ENCODE measurements at places on chromosomes 4 and X. TPM values are rescaled to one million over a fixed set of nuclear protein-coding genes. Genes with fewer than 3 reads are reported as not detected.

GAB3 gene
- total RNA-seq: 0.50 TPM

SCD5 gene
- total RNA-seq: 1.5 TPM

IL21 gene
- not detected for total RNA-seq

NWD2 gene
- not detected for total RNA-seq

MSANTD1 gene
- 1.0 TPM for total RNA-seq

GRCh38 chr4:19721587-19721986, 530.1 kb upstream of the SLIT2 start:
- no peak for DNase-seq

DNA sequence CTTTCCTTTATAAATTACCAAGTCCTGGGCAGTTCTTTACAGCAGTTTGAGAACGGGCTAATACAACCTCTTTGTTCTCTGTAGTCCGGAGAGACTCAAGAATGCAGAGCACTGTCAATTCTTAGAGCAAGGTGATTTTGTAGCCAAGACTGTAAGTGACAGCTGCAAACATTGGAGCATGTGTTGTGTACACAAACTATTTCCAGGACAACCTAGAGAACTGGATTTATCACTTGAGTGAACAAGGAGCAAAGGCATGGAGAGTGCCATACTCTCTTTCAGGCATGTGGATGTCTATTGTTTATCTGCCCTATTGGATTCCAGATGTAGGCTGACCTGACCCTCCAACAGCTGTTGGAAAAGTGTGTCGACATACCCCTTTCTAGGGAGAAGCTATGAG, 153.9 kb downstream of the SPANXN3 start:
- DNase-seq: no peak

- no peak for DNase-seq
Measured at GRCh38 chr4:112451831-112452230, 64.1 kb downstream of the NEUROG2 start.

DNA sequence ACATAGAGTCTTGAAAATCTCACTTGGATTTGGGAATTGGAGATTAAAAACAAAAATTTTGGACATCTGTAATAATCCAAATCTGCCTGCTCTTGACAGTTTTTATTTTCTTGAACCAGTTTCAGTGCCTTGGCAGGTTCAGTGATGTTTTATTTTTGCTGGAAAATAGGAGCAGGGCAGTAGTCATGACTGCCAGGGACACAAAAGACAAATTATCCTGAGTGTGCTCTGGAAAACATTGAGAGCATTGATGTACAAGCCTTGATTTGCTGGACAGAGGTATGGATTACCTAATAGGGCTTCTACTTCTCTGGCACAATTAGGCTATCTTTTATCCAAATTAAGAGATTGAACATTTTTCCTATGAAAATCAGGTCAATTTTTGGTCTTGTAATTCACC, 123.4 kb upstream of the SFRP2 start:
- no peak for DNase-seq

DNA sequence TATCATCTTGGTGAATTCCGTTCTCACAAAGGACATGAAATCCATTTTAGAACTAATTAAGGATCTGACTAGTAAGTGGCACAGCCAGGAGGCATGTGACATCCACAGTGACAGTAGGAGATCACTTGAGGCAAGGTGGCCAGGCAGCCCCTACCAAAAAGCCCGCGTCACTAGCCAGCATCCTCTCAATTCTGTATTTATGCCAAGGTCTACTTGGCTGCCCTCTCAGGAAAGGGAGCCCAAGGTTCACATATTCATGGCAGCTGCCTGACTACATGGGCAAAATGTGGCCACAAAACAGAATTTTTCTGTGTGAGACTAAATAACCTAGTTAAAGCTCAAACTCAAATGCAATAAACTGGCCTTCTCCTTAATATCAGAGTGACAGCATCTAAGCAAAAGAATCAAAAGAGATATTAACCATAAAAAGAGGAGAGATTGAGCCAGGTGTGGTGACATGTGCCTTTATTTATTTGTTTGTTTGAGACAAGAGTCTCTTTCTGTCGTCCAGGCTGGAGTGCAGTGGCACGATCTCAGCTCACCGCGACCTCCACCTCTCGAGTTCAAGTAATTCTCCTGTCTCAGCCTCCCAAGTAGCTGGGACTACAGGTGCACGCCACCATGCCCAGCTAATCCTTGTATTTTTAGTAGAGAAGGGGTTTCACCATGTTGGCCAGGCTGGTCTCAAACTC, 51.5 kb downstream of the SLC9A7 start:
- no peak for DNase-seq

DNA sequence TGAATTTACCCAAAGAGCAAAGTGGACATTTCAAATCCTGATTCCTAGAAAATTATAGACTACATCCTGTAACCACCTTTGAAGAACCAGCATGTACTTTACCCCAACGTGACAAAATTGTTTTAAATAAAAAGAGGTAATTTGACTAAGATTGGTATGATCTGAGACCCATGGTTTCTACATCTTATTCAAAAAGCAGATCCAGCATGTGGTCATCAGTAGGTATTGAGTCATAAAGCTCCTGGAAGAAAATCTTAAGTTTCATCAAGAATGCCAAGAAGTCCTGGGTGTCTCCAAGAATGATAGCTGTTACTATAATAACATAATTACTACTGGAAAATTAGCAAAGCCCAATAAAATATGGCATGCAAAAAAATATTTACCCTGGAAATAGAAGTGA, 61.8 kb downstream of the NFKB1 start:
- no peak for DNase-seq

- DNase-seq: no peak
Measured at GRCh38 chr4:53089936-53090729, 228.0 kb downstream of the RASL11B start.

DNA sequence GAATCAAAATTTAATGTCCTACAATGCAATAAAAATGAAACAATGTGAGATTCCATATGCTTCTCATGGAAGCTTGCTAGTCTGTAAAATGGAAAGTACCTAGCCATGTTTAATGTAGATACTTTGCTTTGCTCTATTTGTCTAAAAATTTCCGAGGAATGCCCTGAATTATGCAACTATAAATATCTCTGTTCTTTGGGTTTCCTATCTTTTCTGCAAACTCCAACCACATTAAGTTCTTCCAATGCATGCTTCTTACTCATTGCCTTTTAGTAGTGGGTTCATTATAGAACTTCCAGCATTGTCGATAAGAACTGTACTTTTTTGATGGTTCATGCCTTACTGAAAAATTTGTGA, 178.3 kb downstream of the RASL11B start:
- no peak for DNase-seq

DNA sequence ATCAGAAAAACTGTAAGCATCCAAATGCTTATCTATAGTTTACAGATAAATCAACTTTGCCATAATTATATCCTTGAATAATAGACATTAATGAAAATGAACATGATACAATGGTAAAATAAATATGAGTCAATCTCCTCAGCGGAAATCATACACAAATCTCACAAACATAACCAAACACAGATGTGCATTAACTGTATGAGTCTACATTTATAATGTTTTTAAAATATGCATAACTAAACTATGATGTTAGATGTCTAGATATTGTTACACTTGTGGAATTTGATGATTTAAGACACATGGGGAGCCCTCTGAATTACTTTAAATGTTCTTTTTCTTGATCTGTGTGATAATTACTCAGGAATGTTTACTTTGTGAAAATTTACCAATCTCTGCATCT, 951.2 kb downstream of the TECRL start:
- DNase-seq: no peak

GRCh38 chr4:180828455-180829018, 1414.7 kb upstream of the TENM3 start:
- DNase-seq: peak; percentile 67

- DNase-seq: no peak
Measured at GRCh38 chrX:14380044-14380443, 149.3 kb upstream of the GLRA2 start.

- peak; percentile 57 for DNase-seq
Measured at GRCh38 chr4:186676531-186677161, 47.0 kb downstream of the FAT1 start.

DNA sequence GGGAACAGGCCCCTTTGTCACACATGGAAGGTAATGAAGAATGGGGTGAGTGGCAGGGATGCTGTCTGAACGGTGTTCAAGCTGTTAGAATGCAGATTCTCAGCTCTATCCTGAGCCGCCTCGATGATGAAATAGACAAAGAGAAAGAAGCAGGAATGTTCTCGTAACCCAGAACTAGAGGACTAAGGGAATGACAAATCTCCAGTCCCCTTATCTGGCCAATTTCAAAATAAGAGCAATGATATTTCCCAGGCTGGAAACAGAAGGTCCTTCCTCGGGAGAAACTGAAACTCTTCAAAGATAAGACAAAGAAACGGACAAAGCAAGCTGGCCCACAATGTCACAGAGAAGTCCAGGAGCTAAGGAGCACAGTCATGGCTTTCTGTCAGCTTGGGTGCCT, 29.5 kb upstream of the MTNR1A start:
- DNase-seq: no peak

GRCh38 chr4:766152-766515, 59.8 kb downstream of the CPLX1 start:
- no peak for DNase-seq

DNA sequence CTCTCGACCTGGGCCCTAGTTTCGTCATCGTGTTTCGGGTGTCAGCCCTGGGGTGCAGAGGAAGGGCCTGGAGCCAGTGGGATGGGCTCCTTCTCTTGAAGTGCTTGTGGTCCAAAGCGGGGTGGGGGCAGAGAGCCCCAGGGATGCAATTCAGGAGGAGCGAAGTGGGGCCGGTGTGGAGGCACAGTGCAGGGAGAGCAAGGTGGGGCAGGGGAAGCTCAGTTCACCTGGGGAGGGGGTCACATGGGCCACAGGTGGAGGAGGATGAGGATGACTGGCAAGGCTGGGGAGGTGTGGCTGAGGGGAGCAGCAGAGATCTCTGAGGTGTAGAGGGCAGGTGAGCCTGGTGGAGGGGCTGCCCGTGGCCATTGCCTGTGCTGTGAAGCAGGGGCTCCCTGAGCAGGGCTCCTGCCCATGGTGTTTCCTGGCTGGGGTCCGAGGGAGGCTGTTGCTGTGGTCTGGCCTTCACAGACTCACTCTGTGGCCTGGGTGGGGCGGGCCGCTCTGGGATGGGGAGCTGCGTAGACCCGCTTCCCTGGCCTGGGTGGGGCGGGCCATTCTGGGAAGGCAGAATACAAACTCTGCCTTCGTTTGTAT, 6.9 kb downstream of the SORCS2 start:
- DNase-seq: no peak

DNA sequence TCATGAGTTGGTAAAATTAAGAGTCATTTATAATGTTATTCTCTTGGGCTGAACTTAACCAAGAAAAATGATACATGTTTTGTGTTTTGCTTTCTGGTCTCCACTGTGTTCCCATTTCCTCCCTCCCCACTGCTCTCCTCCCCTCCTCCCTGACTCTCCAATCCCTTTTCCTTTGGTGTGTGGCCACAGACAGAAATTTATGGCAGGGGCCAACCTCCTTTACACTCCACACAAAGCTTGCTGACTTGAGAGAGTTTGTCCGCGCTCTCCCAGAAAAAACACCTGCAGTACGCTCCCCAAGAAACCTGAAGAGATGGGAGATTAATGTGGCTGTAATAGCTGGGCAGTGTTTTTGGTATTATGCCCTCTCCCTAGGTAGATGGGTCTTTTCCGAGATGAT, 88.9 kb downstream of the ALPK1 start:
- DNase-seq: no peak

- DNase-seq: no peak
Measured at GRCh38 chr4:110003401-110004187, 90.9 kb downstream of the EGF start.

DNA sequence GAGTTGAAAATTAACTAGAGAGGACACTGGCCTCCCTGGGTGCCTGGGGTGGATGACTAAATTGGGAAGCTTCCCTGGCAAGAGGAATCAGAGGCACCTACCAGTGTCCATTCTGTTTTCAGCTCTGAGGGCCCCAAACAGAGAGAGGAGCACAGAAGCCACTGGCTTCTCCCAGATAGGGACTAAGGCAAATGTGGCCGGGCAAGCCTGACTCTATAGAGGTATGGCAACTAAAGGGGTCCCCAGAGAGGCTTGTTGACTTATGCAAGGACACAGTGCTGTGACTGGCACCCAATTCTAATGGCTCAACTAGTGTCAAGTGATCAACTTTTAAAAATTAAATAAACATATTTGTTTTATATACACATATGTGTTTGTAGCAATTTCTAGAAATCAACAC, 17.2 kb downstream of the TRPC3 start:
- DNase-seq: peak; percentile 27

DNA sequence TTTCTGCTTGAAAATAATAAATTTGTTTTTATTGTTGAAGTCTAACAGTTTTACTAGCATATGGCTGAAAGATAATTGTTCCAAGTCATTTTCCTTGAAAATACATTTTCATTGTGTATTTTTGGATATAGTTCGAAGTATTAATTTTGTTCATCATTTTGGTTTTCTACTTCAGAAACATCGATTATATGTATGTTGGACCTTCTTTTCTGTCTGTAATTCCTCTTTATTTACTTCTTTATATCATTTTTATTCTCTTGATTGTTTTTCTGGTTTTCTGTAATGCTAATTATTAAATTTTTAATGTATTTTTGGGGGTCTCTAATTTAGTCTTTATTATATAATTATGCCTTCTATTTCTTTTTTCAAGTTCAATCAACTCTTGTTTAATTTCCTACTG, 407.1 kb upstream of the FRG1 start:
- DNase-seq: peak; percentile 36

DNA sequence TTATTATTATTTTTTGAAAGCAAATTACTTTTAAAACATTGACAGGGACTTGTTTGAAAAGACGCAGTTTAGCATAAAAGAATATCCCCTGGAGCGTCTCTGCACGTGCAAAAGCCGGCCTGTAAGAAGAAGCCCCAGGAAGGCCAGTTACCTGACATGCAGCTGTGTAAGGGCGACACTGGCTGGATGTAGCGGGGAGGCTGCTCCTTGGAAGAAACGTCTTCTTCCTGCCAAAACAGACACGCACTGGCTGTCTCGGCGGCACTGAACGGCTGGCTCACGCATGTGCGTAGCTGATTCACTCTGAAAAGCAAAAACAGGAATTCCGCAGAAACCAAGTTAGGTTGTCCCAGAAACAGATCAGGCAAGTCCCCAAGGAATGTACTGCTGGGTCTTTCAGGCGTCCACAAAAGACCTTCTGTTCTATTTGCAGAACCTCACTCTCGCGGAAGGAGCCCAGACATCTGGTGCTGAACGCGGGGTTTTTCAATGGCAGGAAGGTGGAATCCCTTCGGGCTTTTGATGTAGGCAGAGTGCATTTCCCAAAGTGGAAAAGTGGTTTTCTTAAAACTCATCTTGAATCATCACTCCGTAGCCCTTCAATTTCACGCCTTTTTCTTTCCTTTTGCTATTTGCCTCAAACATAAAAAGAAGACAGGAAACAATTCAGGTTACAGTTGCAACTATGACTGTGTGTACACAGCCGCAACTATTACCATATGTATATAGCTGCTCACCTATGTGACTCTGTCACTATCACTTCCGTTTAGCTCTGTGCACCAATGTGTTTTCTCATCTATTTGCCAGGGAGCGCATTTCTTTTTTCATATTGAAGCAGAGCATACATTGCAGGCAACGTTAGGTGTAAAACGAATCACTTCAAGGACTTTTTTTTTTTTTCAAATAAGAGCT, 38.1 kb upstream of the ARSH start:
- peak; percentile 5 for DNase-seq

GRCh38 chrX:106243376-106243775, 75.3 kb downstream of the PWWP3B start:
- no peak for DNase-seq

GRCh38 chr4:169620880-169621248, 486 bp downstream of the CLCN3 start:
- peak; percentile 36 for DNase-seq
